ENCODE measurements at places on chromosomes 7 and 10. TPM values are rescaled to one million over a fixed set of nuclear protein-coding genes. Genes with fewer than 3 reads are reported as not detected.

GRCh38 chr10:32035038-32035437 lies 21.2 kb downstream of the KIF5B start:
- H3K27me3 ChIP-seq: no peaks in the 10 kb centered on the region
- H3K36me3 ChIP-seq: peaks cover 94% of the 10 kb centered on the region
- DNase-seq: no peak
- H3K4me1 ChIP-seq: peaks cover 12% of the 10 kb centered on the region
- no peak overlapping the region for H3K4me3 ChIP-seq
- H3K27ac ChIP-seq: no peak overlapping the region

DNA sequence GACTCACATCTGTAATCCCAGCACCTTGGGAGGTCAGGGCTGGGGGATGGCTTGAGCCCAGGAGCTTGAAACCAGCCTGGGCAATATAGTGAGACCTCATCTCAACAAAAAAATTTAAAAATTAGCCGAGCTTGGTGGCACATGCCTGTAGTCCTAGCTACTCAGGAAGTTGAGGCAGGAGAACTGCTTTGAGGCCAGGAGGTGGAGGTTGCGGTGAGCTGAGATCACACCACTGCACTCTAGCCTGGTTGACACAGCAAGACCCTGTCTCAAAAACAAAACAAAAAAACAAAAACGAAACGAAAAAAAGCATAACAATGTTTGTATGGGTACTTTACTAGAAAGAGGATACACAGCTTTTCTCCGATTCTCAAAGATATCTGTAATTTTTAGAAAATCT lies 31.8 kb downstream of the WNT16 start:
- H3K4me3 ChIP-seq: no peak overlapping the region
- H3K36me3 ChIP-seq: peaks cover 84% of the 10 kb centered on the region
- H3K27ac ChIP-seq: no peak overlapping the region
- H3K4me1 ChIP-seq: no peaks in the 10 kb centered on the region
- DNase-seq: no peak

GRCh38 chr7:130409712-130410072 lies 29.4 kb downstream of the CPA1 start:
- no peak for DNase-seq
- no peak overlapping the region for H3K27ac ChIP-seq
- H3K36me3 ChIP-seq: peaks cover 6% of the 10 kb centered on the region
- H3K27me3 ChIP-seq: no peaks in the 10 kb centered on the region
- H3K4me3 ChIP-seq: no peak overlapping the region
- H3K4me1 ChIP-seq: no peaks in the 10 kb centered on the region

- H3K27ac ChIP-seq: no peak overlapping the region
- H3K4me1 ChIP-seq: peaks cover 13% of the 10 kb centered on the region
- no peaks in the 10 kb centered on the region for H3K27me3 ChIP-seq
- H3K4me3 ChIP-seq: no peak overlapping the region
These were observed 4.6 kb downstream of the HMX3 start for GRCh38 chr10:123140164-123140982.

DNA sequence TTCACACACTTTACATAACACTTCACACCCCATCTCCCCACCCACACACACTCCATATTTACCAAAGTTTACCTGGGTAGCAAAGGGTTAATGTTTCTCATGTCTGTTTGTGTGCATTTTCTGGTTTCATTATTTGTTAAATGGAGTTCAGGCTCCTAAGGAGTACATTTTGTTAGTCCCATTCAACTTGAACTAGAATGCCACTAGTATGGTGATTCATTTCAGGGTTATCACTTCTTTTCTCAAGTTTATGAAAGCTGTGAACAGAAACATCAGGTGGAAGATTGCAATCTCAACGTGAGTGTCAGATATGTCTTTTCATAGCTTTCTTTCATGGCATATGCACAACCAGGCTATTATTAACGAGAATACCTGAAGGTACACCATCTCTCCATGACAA lies 1027.5 kb downstream of the GATA3 start:
- H3K27me3 ChIP-seq: no peaks in the 10 kb centered on the region
- H3K4me1 ChIP-seq: no peaks in the 10 kb centered on the region
- DNase-seq: no peak

DNA sequence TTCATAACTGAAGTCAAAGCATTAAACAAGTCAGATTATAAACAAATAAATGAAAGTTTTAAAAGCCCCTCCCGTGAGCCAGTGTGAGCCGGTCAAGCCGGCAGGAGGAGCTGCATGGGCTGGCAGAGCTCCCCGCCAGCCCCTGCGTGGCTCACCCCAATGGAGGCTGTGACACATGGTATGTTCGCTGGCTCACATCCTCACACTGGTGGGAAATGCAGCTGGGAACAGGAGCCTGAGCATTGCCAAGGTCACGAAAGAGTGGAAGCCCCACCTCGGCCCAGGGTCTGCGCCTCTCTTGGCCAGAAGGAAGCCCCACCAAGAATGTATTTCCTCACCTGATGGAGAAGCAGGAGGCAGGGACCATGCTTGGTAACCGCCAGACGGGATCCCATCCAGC lies 261.7 kb upstream of the TCERG1L start:
- DNase-seq: no peak
- H3K27ac ChIP-seq: no peak overlapping the region
- H3K27me3 ChIP-seq: no peaks in the 10 kb centered on the region
- no peaks in the 10 kb centered on the region for H3K4me1 ChIP-seq
- no peak overlapping the region for H3K4me3 ChIP-seq

- no peak overlapping the region for H3K4me3 ChIP-seq
- no peak overlapping the region for H3K27ac ChIP-seq
- H3K36me3 ChIP-seq: no peaks in the 10 kb centered on the region
- H3K4me1 ChIP-seq: no peaks in the 10 kb centered on the region
- H3K27me3 ChIP-seq: peaks cover 1% of the 10 kb centered on the region
These were observed 121.9 kb downstream of the RAB11FIP2 start for GRCh38 chr10:117924820-117925219.

GRCh38 chr7:132336797-132337196 lies 239.5 kb downstream of the PLXNA4 start:
- H3K27ac ChIP-seq: no peak overlapping the region
- no peaks in the 10 kb centered on the region for H3K36me3 ChIP-seq
- H3K4me1 ChIP-seq: no peaks in the 10 kb centered on the region
- no peak overlapping the region for H3K4me3 ChIP-seq

DNA sequence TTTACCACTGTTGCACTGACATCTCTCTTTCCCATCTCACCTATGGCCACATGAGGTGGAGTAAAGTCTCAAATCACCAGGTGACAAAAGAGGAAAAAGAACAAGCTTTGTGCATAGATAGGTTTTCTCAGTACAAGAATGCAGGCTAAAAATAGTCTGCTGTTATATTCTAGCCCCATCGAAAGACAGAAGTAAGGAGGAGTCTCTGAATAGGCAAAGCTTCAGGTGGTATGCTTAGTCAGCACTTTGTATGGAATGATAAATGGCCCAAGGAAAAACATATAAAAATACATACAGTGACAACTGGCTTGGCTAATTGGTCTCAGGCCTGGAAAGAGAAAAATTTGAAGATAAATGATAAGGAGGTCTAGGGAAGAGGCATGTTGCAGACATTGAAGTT lies 39.6 kb upstream of the KCND2 start:
- no peak for DNase-seq
- H3K4me1 ChIP-seq: no peaks in the 10 kb centered on the region
- H3K27ac ChIP-seq: no peak overlapping the region
- no peaks in the 10 kb centered on the region for H3K27me3 ChIP-seq
- no peaks in the 10 kb centered on the region for H3K36me3 ChIP-seq

DNA sequence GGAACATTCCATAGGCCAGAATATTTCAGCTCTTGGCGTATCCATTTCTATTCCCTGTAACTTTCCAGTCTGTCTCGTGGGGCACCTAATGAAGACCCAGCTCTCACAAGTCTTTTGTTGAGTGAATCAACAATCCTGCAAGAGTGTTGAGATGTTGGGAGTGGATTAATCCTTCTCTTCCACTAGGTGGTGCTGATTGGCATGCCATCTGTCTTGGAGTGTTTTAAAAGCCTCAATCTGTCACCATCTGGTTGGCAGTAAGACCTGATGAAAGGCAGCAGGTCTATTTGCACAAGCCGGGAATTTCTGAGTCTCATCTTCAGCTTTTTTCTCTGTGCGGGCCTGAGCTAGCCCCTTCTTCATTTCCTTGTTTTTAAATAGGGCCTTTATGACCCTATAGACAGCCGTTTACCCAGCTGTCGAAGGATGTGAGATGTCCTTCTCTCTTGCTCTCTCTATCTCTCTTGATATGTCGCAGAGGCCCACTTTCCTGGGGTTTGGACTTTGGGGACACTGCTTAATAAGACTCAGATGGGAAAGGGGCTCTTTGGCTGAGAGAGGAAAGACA lies 180.5 kb downstream of the ZNF365 start:
- no peaks in the 10 kb centered on the region for H3K36me3 ChIP-seq
- no peak overlapping the region for H3K4me3 ChIP-seq
- H3K27me3 ChIP-seq: peaks cover 3% of the 10 kb centered on the region
- H3K4me1 ChIP-seq: no peaks in the 10 kb centered on the region

- H3K4me3 ChIP-seq: no peak overlapping the region
- H3K36me3 ChIP-seq: no peaks in the 10 kb centered on the region
- no peaks in the 10 kb centered on the region for H3K27me3 ChIP-seq
- no peak for DNase-seq
- no peak overlapping the region for H3K27ac ChIP-seq
- H3K4me1 ChIP-seq: no peaks in the 10 kb centered on the region
These were observed 10.3 kb downstream of the CNTNAP2 start for GRCh38 chr7:146126767-146127509.

- H3K27ac ChIP-seq: no peak overlapping the region
- no peaks in the 10 kb centered on the region for H3K4me1 ChIP-seq
- H3K36me3 ChIP-seq: no peaks in the 10 kb centered on the region
- H3K27me3 ChIP-seq: no peaks in the 10 kb centered on the region
- peak overlapping the region; percentile 62 for H3K4me3 ChIP-seq
These were observed 501 bp downstream of the TFPI2 start for GRCh38 chr7:93890041-93890463.

DNA sequence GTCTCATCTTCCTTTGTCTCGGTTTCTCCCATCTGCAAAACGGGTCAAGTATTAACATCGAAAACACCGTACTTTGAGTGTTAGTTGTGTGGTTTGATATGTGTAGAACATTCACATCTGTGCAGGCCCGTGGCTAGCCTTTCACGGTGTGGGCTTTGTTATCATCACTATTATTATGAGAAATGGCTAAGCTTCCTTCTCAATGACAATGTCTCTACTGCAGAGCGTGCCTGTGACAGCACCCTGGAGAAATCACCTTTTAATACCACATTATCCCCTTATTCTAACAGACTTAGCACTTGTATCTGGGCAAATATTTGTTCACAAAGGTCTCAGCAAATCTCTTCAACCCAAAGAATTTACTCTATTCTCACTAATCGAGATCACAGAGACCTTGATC lies 55.8 kb downstream of the FAM171A1 start:
- H3K27me3 ChIP-seq: no peaks in the 10 kb centered on the region
- H3K4me3 ChIP-seq: no peak overlapping the region
- H3K36me3 ChIP-seq: no peaks in the 10 kb centered on the region
- H3K4me1 ChIP-seq: no peaks in the 10 kb centered on the region
- DNase-seq: no peak

DNA sequence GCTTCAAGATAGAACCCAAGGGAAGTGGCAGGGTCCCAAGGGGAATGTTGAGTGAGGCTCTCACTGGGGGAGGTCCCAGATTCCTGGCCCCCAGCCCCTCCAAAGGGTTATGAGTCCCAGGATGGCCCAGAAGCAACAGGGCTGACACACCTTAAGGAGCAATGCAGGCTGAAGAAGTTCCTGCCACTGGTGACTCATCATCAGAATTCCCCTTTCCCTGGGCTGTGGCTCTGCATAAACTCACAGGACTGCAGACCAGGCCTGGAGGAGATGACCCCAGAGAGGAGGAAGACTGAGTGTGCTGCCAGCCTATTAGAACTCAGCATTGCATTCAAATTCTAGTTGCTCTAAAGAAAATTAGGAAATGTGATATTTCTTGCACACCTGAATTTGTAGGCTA lies 126.7 kb downstream of the DPP6 start:
- no peak for DNase-seq
- no peak overlapping the region for H3K4me3 ChIP-seq
- H3K36me3 ChIP-seq: no peaks in the 10 kb centered on the region
- H3K4me1 ChIP-seq: no peaks in the 10 kb centered on the region

DNA sequence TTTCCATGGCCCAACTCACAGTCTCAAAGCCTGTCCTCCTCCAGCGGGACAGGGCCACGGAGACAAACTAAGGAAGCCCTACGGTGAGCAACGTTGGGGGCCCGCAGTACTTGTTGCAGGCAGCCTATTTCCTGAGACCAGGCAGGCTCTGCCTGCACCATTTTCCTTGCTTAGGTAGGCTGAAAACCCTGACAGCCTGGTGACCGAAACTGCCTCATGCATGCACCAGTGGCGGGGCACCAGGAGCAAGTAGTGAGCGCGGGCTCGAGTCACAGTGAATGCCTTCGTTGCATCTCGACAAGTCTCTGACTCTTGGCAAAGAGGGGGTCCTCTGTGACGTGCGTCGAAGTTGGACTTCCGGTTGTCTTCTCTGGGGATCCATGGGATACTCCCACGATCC lies 23.3 kb upstream of the ZNF273 start:
- DNase-seq: no peak
- H3K4me3 ChIP-seq: no peak overlapping the region
- H3K4me1 ChIP-seq: no peaks in the 10 kb centered on the region
- H3K27me3 ChIP-seq: peaks cover 3% of the 10 kb centered on the region

- no peak for DNase-seq
- H3K27me3 ChIP-seq: no peaks in the 10 kb centered on the region
- H3K36me3 ChIP-seq: peaks cover 90% of the 10 kb centered on the region
- H3K4me1 ChIP-seq: no peaks in the 10 kb centered on the region
- no peak overlapping the region for H3K27ac ChIP-seq
These were observed 41.1 kb downstream of the SIRT1 start for GRCh38 chr10:67925449-67926005.

DNA sequence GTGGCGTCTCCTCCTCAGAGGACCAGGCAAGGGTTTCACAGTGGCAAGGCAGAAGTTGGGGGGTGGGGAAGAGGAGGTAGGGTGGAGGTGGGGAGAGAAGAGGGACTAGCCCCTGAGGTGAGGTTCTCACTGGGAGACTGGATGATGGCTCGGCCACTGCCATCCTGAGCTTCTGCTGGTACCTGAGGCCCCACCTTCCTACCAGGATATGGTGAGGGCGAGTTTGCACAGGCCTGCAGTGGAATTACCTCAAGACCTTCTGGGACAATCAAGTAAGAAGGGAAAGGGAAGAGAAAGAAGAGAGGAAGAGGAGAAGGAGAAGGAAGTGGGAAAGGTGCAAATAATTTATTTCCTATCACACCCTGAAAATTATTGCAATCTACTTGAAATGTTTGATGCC lies 111.8 kb upstream of the GDF10 start:
- H3K4me3 ChIP-seq: no peak overlapping the region
- H3K4me1 ChIP-seq: no peaks in the 10 kb centered on the region
- H3K27ac ChIP-seq: no peak overlapping the region
- H3K27me3 ChIP-seq: no peaks in the 10 kb centered on the region
- no peak for DNase-seq

- H3K27me3 ChIP-seq: no peaks in the 10 kb centered on the region
- DNase-seq: no peak
- H3K27ac ChIP-seq: peak overlapping the region; percentile 92
- no peaks in the 10 kb centered on the region for H3K36me3 ChIP-seq
These were observed 3.1 kb upstream of the HOXA10 start for GRCh38 chr7:27176962-27177794.

Gene GRM3
- total RNA-seq: not detected

Gene FAM13C
- 14.3 TPM for total RNA-seq

Gene SPDYE2B
- total RNA-seq: not detected

Gene SOSTDC1
- total RNA-seq: 0.24 TPM

Gene ANKRD30A
- not detected for total RNA-seq

Gene MEIG1
- not detected for total RNA-seq

Gene MKX
- total RNA-seq: 0.19 TPM

Gene SH2D4B
- not detected for total RNA-seq

All from psoas muscle (tissue), 8 donors.